ENCODE measurements at places on chromosomes 3 and 15.

GRCh38 chr15:65981837-65982626, 112.7 kb downstream of the RAB11A start:
- peak; percentile 46 for DNase-seq

DNA sequence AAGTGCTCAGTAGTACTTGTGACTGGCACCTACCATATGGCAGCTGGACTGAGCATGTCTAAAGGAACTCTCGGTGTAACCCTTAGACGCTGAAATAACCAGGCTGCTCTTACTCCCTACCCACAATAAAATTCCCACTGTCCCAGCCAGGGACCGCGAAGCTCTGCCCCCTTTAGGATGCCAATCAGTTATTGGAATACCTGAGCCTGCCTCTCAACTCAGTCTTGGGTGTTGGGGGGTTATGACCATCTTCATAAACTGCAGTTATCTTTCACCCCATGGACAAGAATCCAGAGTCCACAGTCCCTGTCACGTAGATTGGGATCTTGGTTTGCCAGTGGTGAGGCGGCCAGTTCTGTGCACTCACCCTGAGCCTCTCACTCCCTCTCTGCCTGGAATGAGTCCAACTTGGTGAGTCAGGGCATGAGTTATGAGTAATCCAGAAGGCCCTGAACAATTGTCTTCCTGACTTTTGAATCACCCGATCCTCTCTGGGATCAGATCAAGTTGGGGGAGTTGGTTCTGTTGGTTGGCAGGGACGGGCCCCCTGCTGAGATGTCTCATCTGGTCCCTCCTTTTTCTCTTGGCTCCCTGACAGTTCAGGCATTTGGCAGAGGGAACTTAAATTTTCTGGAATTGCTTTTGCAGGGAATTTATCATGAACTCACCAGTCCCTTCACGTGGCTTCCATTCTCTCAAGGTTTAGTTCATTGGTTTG, 120.1 kb upstream of the UBE2E1 start:
- DNase-seq = no peak

- DNase-seq = no peak
Observed at GRCh38 chr3:46085421-46086082, 58.3 kb upstream of the XCR1 start.

- no peak for DNase-seq
Observed at GRCh38 chr3:60424942-60425341, 826.3 kb downstream of the FHIT start.

GRCh38 chr3:81735334-81735733, 26.1 kb downstream of the GBE1 start:
- no peak for DNase-seq

- no peak for DNase-seq
Observed at GRCh38 chr15:71011503-71012155, 103.6 kb upstream of the THSD4 start.

DNA sequence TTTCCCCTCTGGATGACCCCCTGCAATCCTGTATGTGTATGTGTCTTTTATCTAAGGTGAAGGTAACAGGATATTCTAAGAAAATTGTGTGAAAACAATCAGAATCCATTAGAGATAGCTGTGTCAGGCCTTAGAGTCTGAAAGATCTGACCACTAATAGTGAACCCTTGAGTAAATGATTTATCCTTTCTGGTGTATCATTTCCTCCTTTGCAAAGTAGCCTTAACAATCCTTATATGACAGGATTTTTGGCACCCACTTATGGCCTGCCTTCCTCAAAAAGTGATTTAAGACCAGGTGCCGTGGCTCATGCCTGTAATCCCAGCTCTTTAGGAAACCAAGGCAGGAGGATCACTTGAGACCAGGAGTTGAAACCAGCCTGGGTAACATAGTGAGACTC, 110.2 kb downstream of the RBPMS2 start:
- DNase-seq = no peak

DNA sequence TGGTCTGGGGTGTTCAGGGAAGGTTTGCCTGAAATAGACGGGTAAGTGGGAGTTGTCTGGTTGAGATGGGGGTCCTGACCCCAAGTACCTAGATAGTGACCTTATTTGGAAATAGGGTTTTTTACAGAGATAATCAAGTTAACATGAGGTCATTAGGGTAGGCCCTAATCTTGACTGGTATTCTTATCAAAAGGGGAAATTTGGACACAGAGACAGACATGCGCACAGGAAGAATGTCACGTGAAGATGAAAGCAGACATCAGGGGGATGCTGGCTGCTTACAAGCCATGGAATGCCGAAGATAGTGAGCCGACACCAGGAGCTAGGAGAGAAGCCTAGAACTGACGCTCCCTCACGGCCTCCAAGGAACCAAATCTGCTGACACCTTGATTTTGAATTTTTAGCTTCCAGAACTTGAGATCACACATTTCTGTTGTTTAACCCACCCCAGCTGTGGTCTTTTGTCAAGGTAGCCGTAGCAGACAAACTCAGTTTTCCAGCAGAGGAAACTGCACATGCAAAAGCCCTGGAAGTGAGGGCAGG, 17.1 kb downstream of the BHLHE40 start:
- no peak for DNase-seq

DNA sequence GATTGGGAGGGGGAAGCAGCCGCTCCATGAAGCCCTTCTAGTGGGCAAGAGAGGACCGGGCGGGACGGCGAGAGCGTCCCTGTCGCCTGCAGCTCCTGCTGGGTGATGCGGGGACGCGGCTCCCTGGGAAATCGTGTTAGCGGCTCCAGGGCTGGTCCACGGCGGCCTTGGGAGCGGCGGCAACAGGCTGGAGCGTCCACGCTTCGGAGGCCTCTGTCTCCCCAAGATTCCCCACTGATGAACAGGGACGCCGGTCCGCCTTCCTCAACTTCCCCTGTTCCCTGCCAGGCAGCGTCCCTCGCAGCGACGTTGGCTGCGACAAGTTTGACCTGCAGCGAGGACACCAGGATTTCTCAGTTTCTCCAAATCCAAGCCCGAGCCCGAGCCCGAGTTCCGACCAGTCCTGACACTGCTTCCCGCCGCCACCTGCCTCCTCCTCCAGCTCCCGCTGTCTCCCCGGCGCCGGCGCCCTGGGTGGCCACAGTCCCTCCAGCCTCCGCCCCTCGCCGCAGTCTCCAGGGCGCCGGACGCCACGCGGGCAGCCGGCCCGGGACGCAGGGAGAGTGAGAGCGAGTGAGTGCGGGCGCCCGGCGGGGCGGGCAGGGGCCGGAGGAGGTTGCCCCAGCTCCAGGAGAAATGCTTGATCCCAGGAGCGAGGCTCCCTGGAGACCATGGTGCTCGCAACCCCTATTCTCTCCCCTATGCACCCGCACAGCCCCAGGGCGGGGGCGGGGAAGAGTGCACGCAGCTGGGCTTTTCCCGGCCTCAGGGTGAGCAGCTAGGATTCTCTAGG, 78.1 kb upstream of the RNF7 start:
- DNase-seq = no peak

DNA sequence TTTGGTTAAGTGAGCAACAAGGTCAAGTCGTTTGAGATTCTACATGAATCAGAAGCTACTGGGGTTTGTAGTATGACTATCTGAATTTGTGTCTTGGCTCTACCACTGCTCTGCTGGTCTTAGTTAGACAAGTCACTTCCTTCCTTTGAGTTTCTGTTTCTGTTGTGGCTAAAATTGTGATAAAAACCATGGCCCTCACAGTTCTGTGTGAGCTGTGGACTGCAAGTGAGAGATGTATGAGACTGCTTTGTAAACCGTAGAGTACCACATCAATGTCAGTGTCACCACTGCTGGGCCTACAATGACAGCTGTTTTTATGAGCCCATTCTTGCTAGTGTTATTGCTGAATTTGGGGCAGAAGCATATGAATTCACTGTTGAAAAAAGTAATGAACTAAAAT, 32.7 kb downstream of the RARB start:
- DNase-seq = no peak

GRCh38 chr3:192336286-192336685, 391.1 kb downstream of the FGF12 start:
- no peak for DNase-seq

- DNase-seq = no peak
Observed at GRCh38 chr3:87196879-87197278, 30.2 kb upstream of the CHMP2B start.

GRCh38 chr15:60396100-60396499, 1.7 kb downstream of the ANXA2 start:
- DNase-seq = no peak

DNA sequence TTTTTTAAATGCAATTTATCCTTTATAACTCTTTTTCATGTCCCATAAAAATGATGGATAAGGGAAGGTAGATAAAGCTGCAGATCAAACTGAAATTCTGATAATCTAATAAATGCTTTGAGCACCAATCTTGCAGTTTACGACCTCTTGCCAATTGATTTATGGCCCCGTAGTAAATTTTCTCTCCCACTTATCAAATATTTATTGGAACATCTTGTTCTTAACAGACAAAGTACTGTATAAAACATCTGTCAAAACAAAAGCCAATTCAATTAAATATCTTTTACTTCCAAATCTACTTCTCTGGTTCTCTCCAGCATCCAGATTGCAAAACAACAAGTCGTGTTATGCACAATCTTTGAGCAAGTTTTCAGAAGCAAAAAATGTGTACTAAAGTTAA, 34.6 kb downstream of the POLR2M start:
- no peak for DNase-seq

GRCh38 chr3:136819392-136819730, 435 bp downstream of the SLC35G2 start:
- no peak for DNase-seq

- no peak for DNase-seq
Observed at GRCh38 chr3:13947912-13948311, 68.0 kb upstream of the WNT7A start.

- DNase-seq = no peak
Observed at GRCh38 chr15:99137111-99137546, 32.2 kb downstream of the SYNM start.

GRCh38 chr15:69766156-69766555, 313.5 kb downstream of the RPLP1 start:
- DNase-seq = no peak

GRCh38 chr3:12193485-12194165, 34.9 kb upstream of the TIMP4 start:
- DNase-seq = no peak

DNA sequence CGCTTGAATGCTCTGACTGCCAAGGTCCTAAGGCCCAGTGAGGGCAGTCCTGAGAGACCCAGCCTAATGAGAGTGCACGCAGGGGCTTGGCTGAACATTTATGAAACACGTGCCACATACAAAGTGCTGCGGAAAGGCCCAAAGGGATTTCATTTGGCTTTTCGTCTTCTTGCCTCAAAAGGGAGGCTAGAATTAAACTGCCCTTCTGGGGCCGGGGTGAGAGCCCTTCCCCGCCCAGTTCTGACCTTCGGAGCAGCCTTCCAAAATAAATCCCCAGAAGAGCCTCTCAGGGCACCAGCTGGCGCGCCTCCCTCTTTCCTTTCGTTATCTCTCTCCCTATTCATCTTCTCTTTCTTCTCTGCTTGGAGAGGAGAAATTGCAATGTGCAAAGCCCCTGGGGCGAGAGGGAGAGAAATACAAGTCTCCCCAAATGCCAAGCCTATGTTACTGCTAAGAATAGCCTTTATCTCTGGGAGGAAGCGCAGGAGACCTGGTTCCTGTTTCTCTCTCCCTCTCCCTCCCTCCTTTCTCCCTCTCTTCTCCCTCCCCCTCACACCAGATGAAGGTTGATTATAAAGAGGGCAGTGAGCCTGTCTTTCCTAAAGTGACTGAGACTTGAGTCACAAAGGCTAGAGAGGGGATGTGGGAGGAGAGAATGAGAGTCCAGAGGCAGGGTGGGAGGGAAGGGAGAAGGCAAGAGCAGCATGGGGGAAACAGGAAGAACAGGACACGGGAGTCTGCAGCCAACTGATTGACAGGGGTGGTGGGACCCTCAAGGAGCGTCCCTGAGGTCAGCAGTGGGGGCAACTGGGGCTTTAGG, 36.7 kb upstream of the NDUFB4 start:
- no peak for DNase-seq

DNA sequence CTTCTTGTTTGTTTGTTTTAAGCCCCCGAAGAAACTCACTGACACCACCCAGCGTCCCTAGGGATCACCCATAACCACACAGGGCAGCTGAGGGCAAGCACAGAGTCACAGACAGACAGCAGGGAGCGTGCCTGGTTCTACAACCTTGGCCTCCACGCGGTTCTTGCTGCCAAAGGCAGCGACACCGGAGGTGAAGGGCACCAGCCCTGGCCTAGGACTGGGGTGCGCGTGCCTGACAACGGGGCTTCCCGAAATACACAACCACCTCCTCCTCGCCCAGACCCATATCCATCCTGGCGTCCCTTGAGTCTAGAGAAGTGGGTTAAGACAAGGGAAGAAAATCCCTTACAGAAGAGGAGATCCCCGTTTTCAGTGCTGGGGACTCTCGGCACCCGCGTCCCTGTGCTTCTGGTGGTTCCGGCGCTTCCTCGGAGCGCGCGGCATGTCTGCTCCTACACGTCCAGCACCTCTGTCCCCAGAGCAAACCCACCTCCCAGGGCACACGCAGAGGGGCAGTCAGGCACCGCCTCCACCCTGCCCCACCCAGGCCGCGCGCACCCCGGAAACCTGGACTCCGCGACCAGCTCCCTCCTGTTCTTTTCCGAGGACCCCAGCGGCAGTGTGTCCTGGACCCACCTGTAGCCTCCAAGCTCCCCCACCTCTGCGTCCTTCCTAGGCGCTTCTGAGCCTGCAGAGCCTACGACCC, 911 bp downstream of the RFTN1 start:
- peak; percentile 20 for DNase-seq

DNA sequence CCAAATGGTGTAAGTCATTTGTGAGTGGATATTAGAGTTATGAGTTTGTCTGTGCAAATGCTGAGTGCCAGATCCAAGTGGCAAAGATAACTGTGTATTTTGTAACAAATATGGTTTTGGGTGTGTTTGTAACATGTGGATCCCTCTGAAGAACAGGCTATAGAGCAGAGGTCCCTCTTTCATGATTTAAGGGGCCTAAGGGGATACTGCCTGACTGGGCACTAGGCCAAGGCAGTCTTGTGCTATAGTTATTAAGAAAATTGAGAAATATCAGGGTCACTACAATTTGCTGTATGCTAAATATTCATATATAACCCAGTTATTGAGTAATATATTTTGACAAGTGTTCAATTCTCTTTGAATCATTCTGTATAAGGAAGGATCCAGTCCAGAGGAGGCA, 555.6 kb upstream of the RGMA start:
- DNase-seq = no peak

DNA sequence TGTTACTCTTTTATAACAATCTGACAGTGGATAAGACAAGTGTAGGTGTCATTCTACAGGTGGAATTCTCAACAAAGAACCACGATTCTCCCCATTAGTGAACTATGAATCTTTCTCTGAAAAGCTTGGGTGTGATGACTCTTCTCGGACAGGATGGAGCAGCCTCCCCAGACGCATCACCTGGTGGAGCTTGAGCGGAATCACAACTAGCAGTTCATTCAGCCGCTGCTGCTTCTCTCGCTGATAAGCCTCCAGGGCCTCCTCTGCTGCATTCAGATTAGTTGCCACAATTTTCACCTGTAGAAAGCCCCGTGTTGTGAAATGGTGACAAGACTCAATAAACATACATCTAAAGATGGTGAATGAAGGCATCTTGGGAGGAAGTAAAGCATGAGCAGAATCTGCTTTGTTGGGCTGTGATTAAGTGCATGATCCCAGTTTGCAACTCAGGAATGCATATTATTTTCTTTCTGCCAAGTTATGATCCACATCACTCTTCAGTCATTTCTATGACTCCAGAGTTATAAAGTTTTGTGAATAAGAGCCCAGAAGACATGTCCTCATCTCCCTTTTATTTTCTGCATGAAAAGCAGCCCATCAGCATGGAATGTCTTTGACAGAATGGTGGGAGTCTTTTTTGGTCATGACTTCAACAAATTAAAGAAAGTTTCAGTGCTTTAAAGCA, 93.6 kb downstream of the BOC start:
- DNase-seq = no peak
